ENCODE measurements at places on chromosomes 13 and 19.

DNA sequence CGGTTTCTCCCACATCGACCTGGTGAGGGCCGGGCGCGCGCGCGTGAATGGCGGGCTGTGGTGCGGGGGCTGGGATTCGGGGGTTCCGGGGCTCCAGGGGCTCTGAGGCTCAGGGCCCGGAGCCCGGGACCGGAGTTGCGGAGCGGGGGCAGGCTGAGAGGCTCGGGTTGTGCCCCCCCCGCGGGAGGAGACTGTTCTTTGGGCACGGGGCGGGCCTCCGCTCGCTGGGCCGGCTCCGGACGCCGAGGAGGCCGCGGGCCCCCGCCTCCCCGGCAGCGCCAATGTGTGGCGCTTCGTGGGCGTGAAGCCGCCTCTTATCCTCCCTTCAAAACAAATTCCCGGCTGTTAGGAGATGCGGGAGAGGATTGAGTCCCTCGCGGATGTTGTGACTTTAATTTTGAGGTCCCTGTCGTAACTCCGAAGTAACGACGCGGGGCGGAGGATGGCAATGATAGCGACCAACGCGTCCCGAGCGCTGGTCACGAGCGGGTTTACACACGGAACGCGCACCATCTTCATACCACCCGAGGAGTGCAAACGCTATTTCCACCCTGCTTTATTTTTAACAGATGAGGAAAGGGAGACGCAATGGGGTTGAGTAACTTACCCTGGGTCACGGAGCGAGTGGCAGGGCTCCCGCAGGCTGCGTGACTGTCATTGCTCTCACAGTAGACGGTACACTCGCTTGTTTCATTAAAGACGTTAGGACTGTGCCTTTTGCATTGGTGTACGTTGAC is 536 bp downstream of the UBA2 start:
- DNase-seq, result no peak

DNA sequence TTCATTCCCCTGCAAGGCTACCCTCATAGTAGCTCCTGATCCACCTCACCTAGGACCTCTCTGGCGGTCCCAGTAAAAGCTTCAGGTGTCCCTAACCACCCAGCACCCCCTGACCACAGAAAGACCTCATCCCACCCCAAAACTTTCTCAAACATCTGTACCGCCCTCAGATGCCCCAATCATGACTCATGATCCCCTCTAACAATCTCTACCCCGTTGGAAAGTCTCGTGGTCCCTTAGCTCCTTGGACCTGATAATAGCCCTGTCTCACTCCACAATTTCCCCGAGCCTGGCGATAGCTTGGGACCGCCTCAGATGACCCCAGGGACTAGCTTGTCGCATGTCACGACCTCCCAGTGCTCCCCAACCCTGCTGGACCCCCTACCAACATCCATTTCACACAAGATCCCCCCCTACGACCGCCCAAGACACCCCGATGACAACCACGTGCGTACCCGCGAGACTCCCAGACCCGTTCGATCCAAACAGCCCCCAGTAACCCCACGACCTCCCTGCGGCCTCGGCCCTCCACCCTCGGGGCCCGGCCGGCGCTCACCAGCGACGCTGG is 450 bp downstream of the NDUFA11 start:
- DNase-seq, result no peak

- DNase-seq, result no peak
These were observed at the start of gene GPR18 for GRCh38 chr13:99258210-99258860. Gene GPR18 (minus strand): TSS chr13:99258379. CDS start chr13:99255872, 2,507 bp downstream.

DNA sequence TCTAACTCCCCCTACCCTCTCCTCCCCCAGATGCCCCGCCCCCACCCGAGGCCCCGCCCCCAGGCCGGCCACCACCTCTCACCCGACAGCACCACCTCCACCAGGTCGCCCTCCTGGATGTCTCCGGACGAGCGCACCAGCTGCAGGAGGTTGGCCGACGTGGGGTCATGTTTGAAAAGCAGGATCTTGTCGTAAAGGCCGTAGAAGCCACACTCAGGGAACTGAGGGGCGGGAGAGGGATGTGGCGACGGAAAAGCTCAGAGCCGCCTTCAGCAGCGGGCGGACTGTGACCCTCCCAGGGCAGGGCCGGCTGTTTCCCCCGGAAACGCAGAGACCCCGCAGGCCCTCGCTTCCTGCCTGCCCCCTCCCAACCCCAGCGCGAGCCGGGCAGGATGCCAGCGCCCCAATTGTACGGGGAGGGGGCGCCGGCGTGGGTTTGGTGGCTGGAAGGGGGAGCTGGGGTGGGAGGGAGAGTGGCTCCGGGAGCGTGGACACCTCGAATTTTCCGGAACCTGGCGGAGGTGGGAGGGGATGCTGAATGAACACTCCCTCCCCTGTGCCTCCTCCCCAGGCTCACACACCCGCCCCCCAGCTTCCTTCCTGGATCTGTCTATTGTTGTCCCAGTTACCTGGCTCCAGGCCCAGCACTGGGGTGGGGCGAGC is 3.0 kb downstream of the PRKD2 start:
- peak; percentile 19 for DNase-seq

GRCh38 chr19:9054765-9055164 is 32.1 kb upstream of the OR1M1 start:
- DNase-seq, result no peak

DNA sequence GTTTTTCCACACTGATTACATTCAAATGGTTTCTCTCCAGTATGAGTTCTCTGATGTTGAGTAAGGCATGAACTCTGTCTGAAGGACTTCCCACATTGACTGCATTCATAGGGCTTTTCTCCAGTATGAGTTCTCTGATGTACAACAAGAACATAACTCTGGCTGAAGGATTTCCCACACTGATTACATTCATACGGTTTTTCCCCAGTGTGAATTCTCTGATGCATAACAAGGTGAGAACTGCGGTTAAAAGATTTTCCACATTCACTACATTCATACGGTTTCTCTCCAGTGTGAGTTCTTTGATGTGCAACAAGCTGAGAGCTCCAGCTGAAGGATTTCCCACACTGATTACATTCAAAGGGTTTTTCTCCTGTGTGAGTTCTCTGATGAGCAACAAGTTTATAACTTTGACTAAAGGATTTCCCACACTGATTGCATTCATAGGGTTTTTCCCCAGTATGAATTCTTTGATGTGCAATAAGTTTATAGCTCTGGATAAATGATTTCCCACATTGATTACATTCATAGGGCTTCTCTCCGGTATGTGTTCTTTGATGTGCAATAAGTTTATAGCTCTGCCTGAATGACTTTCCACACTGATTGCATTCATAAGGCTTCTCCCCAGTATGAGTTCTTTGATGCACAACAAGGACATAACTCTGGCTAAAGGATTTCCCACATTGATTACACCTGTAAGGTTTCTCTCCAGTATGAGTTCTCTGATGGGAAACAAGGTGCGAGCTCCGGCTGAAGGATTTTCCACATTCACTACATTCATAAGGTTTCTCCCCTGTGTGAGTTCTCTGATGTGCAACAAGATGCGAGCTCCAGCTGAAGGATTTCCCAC is 23.5 kb downstream of the ZNF180 start:
- DNase-seq, result no peak

DNA sequence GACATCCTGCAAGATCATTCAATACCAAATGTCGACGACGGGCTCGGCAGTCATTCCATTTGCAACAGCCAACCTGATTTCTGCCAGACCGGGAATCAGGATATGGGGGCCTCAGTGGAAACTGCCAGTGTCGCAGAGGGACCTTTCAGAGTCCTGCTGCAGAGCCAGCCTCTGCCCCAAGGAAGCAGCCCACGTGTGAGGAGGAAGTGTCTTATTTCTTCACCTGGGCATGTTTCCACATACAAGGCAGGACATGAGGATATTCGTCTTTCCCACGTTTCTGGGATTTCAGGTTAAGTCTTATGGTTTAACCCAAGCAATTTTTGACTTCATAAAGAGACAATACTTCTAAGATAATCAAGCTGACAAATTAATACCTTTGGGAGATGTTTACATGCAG is 69.9 kb downstream of the ABCC4 start:
- DNase-seq, result no peak

GRCh38 chr19:789701-790060 is 7.6 kb upstream of the PTBP1 start:
- DNase-seq, result no peak

DNA sequence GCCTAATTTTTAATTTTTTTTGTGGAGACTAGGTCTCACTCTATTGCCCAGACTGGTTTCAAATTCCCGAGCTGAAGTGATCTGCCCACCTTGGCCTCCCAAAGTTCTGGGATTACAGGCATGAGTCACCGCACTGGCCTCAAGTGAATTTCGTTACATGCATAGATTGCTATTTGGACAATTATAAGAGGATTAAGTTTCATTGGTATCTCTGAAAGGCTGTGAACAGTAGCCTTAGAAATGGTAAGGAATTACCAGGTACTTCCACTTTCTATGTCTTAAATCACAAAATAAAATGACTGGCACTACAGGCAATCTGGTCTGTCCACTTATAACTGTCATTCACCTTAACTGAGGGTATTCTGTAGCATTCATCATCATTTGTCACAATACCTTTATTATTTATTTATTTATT is 2.9 kb upstream of the CCDC9 start:
- peak; percentile 44 for DNase-seq

DNA sequence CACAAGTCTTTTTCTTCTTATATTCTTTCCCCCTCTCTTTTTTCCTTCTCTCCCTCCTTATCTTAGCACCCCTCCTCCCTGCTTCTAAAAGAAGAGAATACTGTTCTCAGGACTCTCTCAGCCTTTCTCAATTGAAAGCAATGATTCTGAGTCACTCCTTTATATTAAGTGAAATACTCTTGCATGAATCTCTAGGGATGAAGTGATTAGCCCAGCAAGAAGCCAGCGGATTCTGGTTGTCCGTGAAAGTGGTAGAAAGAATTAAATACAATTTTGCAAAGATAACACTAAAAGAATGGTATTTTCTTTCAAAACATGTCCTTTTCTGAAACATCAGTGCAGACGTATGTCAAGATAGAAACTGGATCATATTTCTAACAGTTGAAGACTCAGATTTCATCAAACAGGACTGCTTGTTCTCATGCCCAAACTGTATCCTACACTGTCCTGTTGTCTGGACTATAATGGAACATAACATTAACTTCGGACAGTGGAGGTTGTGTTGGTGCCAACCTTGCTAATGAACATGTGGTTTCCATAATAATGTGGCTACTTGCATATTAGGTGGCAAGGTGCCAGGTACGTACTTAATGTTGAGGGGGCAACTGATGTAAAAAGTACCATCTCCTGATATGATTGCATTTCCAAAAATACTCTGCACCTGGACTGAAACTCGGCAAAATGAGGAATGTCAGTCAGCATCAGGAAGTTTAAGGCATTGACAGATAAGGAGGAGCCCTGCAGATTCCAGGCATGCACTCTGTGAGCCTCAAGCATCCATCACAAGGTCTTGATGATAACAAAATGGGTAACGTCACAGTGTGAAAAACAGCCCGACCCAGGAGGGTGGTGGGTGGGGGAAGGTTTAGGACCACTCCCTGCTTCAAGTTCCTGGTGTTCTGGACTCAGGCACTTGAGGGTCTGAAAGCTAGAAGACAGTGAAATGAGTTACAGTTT is 357.2 kb downstream of the DLEU7 start:
- no peak for DNase-seq

DNA sequence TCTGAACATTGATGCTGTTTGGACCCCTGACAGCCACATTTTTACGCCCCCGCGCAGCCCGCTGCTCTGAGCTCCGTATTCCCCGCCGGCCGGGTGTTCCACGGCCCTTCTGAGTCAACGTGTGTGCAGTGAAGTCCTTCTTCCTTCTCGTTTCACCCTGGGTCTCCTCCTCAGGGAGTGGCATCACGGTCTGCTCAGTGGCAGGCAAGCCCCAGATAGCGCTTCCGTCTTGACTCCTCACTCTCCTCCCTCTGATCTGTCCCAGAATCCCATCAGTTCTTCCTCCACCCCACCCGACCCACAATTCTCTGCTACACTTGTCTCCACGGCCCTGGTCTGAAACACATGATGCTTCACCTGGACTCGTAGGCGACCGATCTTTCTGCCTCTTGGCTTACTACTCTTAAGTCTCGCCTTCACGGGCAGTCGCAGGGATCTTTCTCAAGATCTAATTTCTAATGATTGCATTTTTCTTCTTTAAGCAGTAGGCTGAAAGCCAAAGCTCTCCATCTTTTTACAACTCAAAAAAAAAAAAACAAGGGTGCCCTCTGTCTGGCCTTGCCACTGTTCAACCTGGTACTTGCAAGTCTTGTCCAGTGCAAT is 33.9 kb downstream of the CCNE1 start:
- DNase-seq, result no peak

GRCh38 chr19:1001538-1002166 is 1.4 kb downstream of the GRIN3B start:
- peak; percentile 51 for DNase-seq

DNA sequence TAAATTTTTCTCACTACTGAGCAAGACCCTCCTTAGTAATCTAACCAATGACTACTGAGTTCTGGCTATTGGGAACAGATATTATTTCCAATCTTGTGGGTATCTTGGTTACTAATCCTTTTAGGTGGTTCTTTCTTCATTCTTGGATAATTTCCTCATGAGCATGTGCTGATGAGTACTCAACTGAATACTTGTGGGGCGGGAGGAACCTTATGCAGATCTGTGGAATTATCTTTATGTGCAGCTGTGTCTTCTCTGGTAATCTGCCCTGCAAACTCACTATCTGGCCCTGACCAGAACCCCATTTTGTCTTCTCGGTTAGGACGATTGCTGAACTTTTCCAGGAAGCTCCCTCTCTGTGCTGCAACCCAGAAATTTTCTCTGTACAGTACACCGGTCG is 89.7 kb upstream of the TRPC4 start:
- DNase-seq, result no peak

DNA sequence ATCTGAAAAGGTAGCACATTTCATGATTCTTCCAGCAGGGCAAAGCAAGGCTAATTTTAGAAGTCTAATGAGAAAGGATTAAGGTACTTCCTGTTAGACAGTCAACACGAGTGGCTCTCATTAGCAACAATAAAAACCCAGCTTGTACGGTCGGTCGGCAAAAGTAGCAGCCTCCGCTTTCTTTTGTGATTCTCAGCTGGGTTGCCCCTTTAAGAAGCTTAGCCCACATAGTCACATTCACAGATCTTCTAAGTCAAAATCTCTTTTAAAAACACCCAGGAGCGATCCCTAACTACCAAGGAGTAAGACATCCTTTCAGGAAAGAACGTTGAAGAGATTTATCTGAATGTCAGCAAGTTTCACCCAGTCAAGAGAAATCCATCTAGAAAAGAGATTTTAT is 684.8 kb downstream of the DIAPH3 start:
- no peak for DNase-seq
